Karpas-422 (cell line): ENCODE measurements at places on chromosomes 7 and 10. TPM values are rescaled to one million over a fixed set of nuclear protein-coding genes. Genes with fewer than 3 reads are reported as not detected.
A peak's percentile ranks its signal among the peaks of the same experiment; 100 is the strongest.

Gene ACTL6B
- total RNA-seq: not detected in 2 replicates

Gene ZNF804B
- total RNA-seq: 0.07 TPM in 1 of 2 replicates, not detected in the other

Gene ZNF273
- 16.2 and 22.0 TPM in 2 replicates for total RNA-seq

Gene FAM25G
- not detected in 2 replicates for total RNA-seq

Gene ANKRD30A
- not detected in 2 replicates for total RNA-seq

Gene CFAP58
- 0.26 and 1.4 TPM in 2 replicates for total RNA-seq

Gene SCIN
- total RNA-seq: not detected in 2 replicates

Gene CYP26A1
- total RNA-seq: 0.29 TPM in 1 of 2 replicates, not detected in the other

DNA sequence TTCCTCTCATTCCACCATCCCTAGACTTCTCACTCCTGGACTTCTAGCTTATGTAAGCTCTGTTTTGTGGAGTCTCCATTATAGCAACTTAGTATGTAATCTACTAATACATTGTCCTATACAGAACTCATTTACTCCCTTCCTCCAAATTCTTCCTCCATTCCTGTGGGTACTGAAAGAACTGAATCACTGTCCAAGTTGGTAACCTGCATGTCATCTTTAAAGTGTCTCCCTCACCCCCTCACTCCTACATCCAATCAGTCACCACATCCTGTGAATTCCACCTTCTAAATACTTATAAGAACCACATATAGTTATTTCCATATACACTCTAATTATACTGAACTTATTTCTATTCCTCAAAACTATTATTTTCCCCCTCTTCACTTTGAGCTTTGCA, 20.3 kb downstream of the AASS start:
- DNase-seq: no peak

DNA sequence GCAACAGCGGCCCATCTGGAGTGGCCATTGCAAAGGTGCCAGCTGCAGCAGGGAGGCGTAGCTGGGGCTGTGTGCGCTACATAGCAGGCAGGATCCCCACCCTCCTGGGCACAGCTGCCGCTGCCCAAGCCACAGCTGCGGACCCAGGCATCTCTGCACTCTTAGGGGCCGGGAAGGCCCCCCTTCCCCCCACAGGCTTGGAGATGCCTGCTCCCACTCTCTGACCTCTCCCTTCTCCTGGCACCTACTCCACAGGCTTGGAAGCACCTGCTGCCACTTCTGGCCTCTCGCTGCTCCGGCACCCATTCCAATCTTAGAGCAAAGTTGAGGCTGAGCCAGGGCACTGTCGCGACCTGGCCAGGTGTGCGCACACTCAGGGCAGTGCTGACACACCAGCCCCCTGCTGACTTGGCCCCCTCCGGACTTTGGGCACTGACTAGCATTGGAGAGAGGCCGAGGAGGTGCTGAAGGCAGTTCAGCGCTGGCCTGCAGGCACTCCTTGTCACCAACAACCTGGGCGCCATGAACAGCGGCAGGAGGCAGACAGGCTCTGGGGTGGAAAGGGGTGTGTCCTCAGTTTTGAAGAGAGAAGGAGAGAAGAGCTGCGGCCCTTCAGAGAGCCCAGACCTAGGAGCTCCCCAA, 18.4 kb downstream of the RBM48 start:
- no peak for DNase-seq

DNA sequence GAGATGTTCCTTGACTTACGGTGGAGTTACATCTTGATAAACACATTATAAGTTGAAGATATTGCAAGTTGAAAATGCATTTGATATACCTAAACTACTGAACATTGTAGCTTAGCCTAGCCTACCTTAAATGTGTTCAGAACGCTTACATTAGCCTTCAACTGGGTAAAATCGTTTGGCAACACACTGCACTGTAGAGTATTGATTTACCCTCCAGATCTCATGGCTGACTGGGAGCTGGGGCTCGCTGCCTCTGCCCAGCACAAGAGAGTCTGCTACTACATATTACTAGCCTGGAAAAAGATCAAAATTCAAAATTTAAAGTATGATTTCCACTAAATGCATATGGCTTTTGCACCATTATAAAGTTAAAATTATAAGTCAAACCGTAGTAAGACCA, 7.5 kb upstream of the AGR3 start:
- DNase-seq: no peak

DNA sequence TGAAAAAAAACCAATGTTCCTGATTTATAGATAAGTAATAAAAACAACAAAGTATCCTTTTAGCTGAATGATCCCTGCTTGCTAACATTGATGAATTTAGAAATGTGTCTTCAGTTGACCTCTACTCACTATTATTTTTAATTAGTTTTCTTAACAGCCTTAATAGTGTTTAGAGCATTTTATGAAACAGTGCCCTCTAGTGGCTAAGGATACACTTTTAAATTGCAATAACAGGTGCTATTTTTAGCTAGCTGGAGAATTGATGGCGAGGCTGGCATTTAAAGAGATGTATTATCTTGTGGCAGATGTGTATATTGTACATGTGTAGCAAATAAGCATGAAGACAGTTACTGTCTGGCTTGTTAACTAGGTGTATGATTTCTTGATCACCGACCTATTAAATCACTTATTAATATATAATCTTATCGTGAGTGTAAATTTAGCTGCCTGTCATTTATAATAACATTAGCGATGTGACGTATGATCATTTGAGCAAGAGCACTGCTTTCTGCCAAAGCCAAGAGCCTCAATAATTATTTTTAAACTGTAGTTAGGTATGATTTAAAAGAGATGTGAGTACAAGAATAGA, 451.9 kb downstream of the DPP6 start:
- DNase-seq: peak; percentile 85

DNA sequence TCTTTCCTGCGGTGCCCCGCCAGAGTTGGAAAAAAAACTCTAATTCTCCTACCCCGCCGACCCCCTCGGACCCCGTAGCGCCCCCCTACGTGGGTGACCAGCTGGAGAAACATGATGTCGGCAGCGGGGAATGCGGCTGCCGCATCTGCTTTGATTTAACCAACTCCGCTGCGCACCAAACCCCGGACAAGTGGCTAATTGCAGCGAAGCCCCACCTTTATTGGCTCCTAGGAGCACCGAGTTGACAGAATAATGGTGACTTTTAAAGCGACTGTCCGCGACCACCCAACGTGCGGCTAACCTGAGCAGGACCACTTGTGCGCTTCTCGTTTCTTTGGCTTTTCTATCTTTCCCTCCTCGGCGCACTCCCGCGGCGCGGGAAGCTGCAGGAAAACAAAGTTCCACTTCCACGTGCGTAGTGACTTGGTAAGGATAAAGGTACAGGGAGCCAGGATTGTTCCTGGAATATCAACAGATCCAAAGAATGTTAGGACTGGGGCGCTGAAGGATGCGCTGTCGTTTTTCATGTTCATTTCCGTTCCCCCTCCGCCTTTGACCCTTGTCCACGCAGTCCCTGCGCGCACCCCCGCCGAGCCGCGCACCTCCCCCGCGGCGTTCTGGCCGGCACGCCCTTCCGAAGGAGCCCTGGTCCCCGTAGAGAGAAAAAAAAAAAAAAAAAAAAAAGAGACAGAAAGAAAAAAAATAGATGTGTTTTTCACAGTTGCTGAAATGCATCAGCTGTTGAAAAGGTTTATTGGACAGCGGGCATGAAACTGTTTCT, 1.4 kb downstream of the WNT16 start:
- no peak for DNase-seq

GRCh38 chr10:68574051-68574450, 13.9 kb downstream of the TET1 start:
- DNase-seq: no peak

- no peak for DNase-seq
Measured at GRCh38 chr7:57204411-57204811, 72.2 kb upstream of the ZNF479 start.

DNA sequence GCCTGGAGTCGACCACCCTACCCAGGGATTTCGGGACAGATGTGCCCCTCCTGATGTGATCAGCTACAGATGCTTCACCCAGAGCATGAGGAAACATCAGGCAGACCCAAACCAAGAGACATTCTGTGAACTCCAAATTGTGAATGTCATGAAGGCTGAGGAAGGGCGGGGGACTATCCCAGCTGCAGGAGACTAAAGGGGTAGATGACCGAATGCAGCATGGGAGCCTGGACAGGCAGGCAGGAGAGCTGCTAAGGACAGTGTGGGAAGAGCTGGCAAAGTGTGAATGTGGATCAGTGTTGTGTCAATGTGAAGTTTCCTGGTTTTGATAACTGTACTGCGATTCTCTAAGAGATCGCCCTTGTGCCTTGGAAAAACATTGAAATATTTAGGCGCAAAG, 19.2 kb upstream of the DRGX start:
- DNase-seq: no peak

DNA sequence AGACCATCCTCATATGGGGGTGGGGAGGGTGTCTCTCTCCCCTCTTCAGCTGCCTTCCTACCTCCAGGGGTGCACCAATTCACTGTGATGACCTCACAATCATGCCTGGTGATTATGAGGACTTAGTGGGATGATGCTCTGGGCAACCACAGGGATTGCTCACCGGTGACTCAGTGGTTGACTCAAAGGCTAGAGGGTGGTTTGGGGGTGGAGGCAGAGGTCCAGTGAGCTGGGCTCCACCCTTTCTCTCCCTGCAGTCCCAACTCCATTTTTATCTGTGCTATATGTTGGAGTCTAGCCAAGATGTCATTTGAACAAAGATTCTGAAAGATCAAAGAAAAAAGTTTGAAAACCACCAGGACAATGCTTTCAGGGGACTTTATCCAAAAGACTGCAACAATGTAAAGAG, 286.9 kb downstream of the KCNMA1 start:
- DNase-seq: no peak

DNA sequence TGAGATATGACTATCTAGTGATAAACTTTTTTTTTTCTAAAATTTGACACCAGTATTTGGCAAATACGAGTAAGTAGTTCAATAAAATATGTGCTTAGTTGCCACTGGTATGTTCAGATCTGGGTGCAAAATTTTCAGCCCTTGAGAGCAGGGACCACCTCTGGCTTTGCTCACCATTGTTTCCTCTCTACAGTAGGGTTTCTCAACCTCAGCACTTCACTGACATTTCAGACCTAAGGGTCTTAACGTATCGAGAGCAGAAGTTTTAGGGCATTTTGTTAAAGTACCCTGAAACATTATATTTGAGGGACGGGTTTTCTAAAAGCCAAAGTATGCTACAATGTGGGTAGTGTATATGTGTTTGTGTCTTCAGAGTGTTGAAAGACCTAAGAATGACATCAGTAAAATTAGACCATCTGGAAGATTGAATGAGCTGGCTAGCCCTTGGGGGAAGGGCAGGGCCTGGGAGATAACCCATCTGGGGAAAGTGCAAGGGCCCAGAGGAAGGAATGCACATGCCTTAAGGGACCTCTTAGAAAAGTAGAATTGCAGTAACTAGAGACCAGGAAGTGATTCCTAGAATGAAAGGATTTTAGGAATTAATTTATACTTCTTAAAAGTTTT, 11.8 kb downstream of the BZW2 start:
- DNase-seq: no peak

DNA sequence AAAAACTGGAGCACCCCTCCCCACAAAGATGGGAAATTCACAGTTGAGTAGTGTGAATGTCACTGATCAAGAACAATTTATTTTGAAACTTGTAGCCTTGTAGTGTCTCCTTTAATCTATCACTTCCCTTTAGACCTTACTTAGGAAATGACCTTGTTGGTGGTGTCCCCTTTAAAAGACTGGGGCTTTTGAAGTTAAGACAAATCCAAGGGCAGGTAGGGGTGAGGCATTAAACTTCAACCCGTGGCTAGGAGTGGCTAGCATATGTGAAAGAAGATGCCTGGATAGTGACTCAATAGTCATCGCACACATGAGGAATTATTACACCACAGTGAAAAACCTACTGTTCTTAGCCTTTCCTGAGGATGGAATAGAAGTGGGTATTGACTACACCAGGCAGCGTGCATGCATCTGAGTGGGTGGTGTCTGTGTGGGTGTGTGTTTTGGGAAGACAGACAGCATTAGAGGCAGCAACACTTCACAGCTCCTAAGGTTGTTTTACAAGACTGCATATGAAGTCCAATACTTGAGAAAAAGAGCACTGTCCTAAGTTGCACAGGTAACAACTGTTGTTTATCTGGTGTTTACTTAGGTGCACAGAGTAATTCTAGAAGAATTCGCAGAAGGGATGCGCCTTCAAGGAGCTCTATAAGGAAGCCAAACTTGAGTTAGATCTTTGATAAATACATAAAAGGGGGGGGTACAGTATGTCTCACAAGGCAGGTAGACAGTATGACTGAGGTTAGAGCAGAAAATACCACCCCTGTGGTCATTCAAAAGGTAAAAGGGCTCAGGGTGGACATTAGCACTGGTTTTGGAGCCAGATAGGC, 32.9 kb downstream of the ABLIM1 start:
- no peak for DNase-seq

GRCh38 chr10:95605163-95605562, 44.0 kb upstream of the SORBS1 start:
- DNase-seq: no peak

- no peak for DNase-seq
Measured at GRCh38 chr7:83394776-83395175, 232.1 kb upstream of the PCLO start.

- no peak for DNase-seq
Measured at GRCh38 chr7:28231176-28231575, 50.6 kb upstream of the JAZF1 start.

DNA sequence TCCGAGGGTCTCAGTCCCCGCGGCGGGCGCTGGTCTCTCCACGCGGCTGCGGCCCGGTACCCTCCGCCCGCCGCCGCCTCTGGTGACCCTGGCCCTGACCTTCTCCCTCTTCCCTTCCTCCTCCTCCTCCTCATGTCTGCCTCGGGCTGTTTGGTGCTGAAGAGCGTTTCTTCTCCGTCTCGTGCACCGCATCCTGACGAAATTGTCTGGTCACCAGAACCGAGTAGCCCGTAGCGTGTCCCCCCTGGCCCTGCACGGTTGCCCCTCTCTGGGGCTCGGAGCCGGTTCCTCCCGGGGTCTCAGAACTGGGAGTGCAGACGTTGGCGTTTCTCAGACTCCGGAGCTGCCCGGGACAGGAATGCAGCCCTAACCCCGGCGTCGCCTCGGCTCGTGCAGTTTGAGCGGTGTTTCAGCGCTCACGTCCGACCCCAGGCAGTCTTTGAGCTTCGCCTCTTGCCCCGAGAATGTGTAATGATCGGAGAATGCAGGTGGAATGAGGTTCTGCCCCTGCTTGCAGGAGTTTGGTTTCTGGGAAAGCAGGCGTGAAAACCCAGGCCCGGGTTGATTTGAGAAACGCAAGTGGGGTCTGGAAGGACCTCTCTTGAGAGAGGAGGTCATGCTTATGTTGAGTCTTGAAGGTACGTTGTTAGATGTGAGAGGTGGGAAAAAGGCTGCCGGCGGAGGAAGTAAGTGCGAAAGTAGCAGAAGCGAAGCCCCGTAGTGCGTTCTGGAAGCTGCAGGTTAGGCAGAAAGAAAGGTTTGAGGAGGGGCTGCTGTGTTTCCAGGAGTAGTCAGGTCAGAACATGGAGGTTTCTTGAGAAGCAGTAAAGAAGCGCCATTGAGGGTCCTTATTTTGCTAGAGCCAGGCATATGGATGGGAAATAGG, 743 bp downstream of the RBM17 start:
- DNase-seq: peak; percentile 73

GRCh38 chr7:75817116-75817515, 3.5 kb upstream of the CCL24 start:
- no peak for DNase-seq
